Karpas-422 (cell line): ENCODE measurements at places on chromosomes 13 and 19. TPM values are rescaled to one million over a fixed set of nuclear protein-coding genes. Genes with fewer than 3 reads are reported as not detected.

Gene SIGLEC8
- not detected in 2 replicates for total RNA-seq

Gene CEACAM3
- not detected in 2 replicates for total RNA-seq

Gene GIPR
- 3.9 and 6.1 TPM in 2 replicates for total RNA-seq

Gene ZNF556
- total RNA-seq: not detected in 2 replicates

Gene RASIP1
- total RNA-seq: not detected in 2 replicates

Gene SLITRK6
- total RNA-seq: 1.9 and 6.4 TPM in 2 replicates

Gene RNF225
- total RNA-seq: 0.90 and 0.97 TPM in 2 replicates

Gene NDUFB7
- total RNA-seq: 230 and 370 TPM in 2 replicates

Gene IGSF23
- total RNA-seq: not detected in 2 replicates

Gene CLDN10
- not detected in 2 replicates for total RNA-seq

Gene RFPL4AL1
- total RNA-seq: not detected in 2 replicates

Gene GZMM
- total RNA-seq: 0.32 TPM in 1 of 2 replicates, not detected in the other

Gene KLK6
- not detected in 2 replicates for total RNA-seq

Gene ALOX5AP
- 314 and 512 TPM in 2 replicates for total RNA-seq

Gene SEMA6B
- total RNA-seq: not detected in 2 replicates

Gene CEACAM16
- total RNA-seq: not detected in 2 replicates

Gene ZNF85
- 20.1 and 43.4 TPM in 2 replicates for total RNA-seq

Gene COX7A1
- not detected in 2 replicates for total RNA-seq

Gene C13orf42
- not detected in 2 replicates for total RNA-seq
